Stimulated activated CD4-positive, alpha-beta T cell treated with anti-CD3 and anti-CD28 coated beads, TNF-alpha, amount 100 ng/mL, for 48 hours (primary cell): ENCODE measurements at places on chromosomes 4 and X.

DNA sequence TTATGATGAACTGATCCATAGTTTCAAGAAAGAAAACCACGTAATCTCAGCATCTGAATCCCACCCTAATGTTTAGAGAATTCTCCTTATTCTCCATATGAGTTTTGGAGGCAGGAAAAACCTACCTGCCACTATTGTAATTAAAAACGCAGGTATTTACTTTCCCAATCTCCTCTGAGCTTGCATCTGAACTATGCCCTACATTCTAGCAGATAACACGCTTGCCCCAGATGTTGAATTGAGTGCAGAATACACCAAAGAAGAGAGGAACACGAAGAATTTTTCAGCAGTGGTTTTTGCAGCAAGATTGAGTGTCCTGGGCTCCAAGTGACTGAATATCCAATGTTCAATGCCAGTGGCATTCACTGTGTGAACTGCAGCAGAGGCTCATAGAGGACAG is 182.4 kb downstream of the COX18 start:
- no peak for DNase-seq

GRCh38 chr4:39637586-39638353 is 895 bp downstream of the SMIM14 start:
- DNase-seq, result no peak

- DNase-seq, result no peak
Measured at GRCh38 chr4:142331646-142332045, 514.5 kb downstream of the INPP4B start.

DNA sequence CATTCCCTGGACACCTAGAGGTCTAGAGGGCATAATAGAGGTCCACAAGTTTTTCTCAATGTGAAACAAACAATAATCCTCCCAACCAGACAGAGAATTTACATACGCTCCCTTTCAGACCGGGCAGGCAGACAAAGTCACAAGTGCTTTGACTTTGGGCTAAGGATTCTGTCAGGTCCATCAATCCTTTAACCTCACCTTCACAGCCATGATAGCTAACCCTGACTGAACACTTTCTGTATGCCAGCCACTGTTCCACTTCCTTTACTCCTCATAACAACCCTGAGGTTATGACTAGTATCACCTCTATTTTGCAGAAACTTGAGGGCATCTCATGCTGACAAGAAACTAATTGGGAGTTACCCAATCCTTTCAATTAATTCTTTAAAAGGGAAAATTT is 118.8 kb upstream of the AFF2 start:
- DNase-seq, result no peak

GRCh38 chr4:27016551-27016950 is 155.9 kb downstream of the STIM2 start:
- no peak for DNase-seq

DNA sequence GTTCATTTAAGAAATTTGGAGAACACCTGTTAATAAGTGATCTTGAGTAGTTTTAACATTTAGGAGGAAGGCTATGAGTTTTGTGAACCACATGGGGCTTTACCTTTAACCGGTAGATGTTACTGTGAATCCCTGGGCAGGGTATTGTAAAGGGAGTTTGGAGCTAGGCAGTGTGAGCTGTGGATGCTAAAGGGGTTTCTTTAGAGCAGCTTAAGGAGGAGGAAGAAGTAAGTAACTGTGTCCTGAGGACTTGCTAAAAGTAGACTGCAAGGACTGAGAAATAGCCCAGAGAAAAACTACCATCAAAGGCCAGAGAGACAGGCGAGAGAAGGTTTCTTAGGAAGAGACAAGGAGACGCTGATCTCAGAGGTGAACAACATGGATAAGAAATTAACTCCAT is 5.6 kb downstream of the RHOH start:
- DNase-seq, result no peak

DNA sequence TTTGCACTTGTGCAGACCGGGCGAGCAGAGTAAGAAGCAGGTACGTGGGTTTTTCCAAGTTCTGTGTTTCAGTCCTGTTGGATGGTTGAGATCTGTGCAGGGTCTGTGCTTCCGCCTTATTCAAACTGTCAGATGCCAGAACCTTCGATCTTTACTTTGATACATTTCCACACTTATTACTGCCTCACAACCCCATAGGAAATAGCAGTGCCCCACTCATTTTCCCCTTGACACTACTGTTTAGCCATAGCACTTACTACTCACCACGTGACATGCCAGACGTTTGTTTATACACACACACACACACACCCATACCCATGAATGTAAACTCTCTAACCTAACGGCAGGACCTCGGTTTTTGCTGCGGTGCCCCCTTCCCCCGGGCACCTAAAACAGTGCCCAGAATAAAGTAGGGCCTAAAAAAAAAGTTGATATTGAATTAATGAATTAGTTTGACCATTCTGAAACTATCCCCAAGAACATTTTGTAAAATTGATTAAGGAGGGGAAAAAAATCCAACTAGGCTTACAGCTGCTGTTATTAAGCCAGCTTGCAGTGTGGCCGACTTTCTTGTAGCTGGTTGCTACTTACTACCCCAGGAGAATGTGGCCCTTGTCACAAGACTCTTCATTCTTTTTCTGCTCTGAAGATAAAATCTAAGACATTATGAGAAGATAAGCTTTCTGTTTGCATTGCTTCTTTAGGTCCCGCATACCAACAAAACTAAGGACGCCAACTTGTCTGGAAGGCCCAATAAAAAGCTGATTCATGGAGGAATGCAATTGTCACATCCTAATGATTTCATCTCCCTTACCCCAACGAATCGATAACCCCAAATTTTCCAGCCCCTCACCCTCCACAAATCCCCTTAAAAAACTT is 704 bp upstream of the SEPSECS start:
- no peak for DNase-seq

GRCh38 chr4:87937523-87937922 is 38.0 kb upstream of the SPP1 start:
- DNase-seq, result no peak

GRCh38 chr4:185886832-185887524 is 75.0 kb upstream of the SORBS2 start:
- DNase-seq, result no peak

- DNase-seq, result no peak
Measured at GRCh38 chr4:18932730-18933339, 911.3 kb upstream of the LCORL start.

DNA sequence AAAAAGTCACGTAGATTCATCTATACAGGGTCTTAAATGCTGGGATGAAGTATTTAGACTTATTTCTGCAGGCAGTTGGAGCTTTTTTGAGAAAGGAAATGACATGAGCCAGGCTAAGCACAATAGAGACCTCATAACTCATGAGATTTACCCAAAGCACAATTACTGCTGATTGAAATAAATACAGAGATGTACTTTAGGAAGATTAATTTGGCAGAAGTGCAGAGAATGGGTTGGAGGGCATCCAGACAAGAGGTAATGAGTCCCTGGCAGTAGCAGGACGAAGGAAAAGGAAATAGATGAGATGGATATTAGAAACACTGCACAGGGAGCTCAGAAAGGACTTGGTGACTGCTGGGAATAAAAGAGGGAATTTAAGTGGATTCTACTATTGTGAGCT is 129.1 kb downstream of the SHROOM4 start:
- DNase-seq, result no peak

DNA sequence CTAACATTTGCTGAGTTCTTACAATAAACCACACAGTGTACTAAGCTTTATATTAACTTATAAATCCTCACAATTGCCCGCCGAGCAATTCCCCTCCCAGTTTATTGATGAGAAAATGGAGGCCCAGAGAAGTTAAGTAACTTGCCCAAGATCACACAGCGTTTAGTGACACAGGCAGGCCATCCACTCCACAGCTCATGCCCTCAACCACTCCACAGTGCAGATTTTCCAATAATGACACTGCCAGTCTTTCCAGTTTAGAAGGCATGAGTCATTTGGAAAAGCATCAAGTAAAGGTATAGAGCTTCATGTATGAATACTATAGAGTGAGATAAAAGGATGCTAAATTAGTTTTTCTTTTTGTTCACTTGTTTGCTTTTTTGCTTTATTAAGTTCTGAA is 208.5 kb downstream of the CAMK2D start:
- no peak for DNase-seq

- DNase-seq, result no peak
Measured at GRCh38 chr4:7824218-7824617, 115.4 kb downstream of the AFAP1 start.

DNA sequence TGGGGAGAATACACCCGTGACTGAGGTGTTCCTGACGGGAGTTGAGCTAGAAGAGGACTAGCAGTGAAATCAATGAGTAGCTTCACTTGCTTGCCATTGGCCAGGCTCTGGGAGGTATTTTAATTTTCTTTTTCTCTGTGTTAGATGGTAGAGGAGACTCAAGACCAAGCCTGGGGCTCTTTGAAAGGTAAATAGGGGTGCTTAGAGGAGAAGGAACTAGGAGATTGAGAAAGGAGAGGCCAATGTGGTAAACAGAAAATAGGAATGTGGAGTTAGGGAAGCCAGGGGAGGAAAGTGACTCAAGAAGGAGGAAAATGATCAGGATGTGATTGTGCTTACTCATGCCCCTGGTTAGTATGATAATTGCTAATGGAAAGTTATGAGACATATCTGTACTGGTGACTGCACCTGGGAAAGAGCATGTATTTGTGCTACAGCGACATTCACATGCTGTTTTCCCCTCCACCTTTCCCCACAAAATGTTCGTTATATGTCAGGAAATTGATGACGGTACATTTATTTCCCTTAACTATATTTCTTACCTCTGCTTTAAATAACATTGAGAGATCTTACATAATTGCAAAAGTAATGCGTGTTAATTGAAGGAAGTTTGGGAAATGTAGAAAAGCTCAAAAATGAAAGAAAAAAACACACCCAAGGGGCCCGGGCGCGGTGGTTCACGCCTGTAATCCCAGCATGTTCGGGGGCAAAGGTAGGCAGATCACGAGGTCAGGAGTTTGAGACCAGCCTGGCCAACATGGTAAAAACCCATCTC is 16.9 kb upstream of the LRBA start:
- DNase-seq, result no peak

GRCh38 chr4:212438-213188 is 88.3 kb downstream of the ZNF718 start:
- DNase-seq, result no peak

DNA sequence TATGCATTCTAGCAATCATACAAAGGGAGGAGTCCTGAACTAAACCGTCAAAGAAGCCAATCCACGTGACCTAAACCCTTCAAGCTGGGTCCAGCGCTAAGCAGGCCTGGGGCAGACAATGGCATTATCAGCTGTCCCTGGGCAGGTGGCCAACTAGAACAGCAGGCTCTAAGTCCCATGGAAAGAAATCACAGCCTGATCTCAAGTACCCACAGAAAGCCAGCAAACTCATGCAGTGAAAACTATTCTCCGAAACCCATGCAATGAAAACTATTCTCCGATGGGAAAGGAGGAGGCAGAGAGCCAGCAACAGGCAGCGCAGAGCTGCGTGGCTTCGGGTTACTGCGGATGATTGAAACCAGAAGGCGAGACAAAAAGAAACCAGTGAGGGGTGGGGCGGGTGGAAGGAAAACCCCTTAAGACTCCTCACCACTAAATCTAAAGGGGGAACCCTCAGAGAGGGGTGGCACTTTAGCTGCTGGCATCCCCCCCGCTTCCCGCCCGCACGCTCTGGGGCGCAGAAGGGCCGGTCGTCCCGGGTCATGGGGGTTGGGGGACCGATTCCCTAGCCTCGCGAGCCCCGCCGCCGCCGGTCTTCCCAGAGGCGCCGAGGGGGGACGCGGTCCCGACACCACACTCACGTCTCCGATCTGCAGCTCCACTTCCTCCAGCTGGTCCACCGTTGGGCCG is 567 bp downstream of the C4orf46 start:
- DNase-seq, result peak; percentile 38

DNA sequence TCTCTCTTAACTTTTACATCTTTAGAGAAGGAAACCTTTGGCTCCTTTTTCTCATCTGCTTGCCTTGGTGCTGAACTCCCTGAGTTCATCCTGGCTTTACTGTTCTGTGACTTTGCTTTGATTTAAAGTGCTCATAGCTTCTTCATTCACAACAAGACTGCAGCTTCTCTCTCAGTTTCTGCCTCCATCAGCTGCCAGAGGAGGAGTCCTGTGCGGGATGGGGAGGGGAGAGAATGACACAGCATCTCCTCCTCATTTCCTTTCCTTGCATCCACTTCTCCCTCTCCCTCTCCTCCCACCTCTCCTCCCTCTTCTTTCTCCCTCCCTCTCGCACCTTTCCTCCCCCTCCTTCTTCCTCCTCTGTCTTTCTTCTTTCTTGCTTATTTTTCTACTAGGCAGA is 42.0 kb downstream of the CBLL2 start:
- DNase-seq, result no peak

DNA sequence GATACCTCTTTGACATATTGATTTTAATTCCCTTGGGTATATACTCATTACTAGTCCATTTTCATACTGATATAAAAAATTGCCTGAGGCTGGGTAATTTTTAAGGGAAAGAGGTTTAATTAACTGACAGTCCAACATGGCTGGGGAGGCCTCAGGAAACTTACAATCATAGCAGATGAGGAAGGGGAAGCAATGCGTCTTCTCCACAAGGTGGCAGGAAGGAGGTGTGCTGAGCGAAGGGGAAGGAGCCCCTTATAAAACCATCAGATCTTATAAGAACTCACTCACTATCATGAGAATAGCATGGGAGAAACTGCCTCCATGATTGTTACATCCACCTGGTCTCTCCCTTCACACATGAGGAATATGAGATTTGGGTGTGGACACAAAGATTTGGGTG is 42.4 kb downstream of the MSX1 start:
- no peak for DNase-seq

GRCh38 chr4:26272654-26273615 is 47.9 kb upstream of the RBPJ start:
- no peak for DNase-seq

GRCh38 chr4:1136048-1136447 is 22.7 kb upstream of the RNF212 start:
- DNase-seq, result no peak

DNA sequence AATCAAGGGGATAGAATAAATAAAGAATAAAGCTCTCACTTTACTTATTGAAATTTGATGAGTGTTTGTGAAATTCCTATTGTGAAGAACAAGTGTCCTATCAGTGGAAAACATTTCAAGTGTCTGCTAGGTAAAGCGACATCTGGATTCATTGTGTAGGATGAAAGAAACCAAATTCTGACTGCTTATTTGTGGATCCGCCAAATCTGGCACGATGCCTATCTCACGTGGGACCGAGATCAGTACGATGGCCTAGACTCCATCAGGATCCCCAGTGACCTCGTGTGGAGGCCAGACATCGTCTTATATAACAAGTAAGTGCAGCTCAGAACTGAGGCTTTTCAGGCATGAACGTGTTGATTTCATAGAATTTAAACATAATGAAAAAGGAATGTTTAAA is 1.9 kb downstream of the CHRNA9 start:
- DNase-seq, result no peak

- no peak for DNase-seq
Measured at GRCh38 chr4:10730019-10730418, 45.5 kb upstream of the CLNK start.

DNA sequence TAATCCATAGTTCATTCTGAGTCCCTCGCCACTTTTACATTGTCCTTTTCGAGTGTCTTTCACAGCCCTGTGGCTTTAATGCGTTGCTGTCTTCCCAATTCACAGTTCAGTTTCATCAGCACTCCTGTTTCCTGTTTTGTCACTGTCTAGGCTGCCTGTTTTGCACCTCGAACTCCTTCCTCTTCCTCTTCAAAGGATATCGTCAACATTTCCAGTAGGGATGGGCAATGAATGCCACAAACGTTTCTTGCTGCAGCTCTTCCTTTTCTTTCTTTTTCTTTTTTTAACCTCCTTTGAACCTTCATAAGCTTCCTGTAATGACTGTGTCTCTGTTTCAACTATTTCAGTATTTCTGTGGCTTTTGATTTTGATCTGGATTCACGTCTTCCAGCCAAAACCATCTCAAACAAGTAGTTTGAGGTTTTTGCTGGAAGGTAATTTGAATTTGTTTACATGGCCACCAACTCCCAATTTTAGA is 105.4 kb downstream of the ANXA3 start:
- DNase-seq, result no peak

- DNase-seq, result no peak
Measured at GRCh38 chrX:78643874-78644273, 15.3 kb downstream of the RTL3 start.
